NCI-H1436 treated with DMSO at 0.1 percent for 48 hours (cell line): ENCODE measurements at places on chromosomes 1 and 21.

DNA sequence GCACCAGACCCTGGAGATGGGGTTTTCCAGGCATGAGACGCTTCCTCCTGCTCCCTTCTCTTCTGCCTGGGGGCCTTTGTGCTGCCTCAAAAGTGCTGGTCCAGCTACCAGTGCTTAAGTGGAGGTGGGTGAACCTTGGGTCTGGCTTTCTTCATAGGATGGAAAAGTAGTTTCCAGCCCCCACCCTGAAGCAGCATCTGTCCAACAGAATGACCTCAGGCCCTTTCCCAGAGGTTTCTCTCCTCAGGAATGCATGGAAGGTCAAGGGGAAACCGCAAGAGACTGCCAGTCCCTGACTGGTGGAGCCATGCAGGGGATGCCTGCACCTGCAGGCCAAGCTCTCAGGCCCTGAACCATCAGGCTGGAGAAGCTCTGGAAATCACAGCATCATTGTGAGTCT is 63.8 kb downstream of the HMGB4 start:
- no peak for DNase-seq

GRCh38 chr1:212625781-212626450 is 17.4 kb downstream of the ATF3 start:
- no peak for DNase-seq

DNA sequence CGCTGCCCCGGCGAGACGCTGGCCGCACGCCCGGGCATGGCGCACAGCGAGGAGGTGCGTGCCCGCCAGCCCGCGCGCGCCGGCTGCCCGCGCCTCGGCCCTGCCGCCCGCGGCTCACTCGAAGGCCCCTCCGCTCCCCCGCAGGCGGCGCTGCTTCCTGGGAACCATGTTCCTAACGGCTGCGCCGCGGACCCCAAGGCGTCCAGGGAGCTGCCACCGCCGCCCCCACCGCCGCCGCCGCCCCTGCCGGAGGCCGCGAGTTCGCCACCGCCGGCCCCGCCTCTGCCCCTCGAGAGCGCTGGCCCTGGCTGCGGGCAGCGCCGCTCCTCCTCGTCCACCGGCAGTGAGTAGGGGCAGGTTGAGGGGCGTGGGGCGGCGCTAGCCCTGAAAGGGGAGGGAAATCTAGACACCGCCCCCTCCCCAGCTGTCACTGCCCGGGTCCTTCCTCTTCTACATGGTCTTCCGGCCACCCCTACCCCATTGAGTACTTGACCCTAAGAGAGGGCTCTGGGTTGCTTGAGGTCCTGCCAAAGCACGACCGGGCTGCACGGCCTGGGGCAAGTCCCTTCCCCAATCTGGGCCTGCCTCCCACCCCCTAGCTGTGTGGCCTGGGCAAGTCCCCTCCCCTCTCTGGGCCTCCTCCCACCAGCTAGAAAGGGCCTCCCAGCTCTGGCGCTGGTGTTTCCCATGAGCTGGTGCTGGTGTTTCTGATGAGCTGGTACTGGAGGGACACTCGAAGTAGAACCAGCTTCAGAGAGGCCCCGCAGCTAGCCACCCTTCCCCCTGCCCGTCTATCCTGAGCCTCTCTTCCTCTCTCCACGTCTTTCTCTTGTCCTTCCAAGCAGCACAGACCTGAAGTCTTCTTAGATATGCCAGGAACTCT is 17.0 kb downstream of the TNFRSF25 start:
- no peak for DNase-seq

GRCh38 chr1:153498746-153499145 is 37.0 kb downstream of the S100A6 start:
- DNase-seq: no peak

DNA sequence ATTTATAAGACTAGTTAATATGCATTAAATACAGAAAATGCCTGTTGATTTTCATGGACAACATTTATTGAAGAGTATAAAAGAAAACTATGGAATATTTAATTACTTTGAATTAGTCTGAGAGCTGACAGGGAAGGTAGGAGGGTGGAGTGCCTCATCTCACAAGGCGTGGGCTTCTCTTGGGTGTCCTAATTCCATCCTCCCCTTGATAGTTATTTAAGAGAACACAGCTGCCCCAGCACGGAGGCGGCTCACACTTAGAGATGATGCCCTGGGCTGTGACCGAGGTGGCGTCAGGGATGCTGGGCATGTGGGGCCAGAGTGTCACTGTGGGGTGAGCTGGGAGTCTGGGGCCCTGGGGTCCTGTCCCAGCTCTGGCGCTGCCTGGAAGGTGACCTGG is 493.0 kb downstream of the PTPRU start:
- DNase-seq: no peak

DNA sequence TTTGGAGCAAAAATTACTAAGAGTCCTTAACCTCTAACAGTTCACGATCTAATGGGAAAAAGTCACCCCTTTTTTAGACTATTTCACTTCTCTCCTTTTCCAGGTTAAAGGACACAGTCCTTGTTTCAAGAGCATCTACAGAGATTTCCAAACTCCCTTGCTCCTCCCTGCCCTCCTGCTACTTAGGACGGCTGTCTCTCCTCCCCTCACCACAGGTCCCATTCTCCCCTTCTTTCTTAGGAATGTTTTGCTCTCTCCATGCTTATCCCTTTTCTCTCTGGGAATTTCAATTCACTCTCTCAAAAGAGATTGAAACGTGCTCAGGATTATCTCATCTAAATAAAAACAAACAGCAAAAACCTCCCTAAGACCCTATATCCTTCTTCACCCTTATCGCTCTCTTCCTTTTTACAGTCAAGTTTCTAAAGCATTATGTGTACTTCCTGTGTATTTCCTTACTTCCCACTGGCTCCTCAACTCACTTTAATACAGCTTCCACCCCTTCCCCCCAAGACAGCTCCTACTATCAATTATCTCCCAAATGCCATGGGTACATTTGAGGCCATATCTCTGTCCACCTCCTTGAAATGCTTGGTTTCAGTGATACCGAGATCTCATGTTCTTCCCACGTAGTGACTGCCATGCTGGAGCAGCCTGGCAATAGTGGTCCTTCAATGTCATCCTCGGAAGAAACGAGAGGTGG is 43.2 kb upstream of the ZNF281 start:
- DNase-seq: no peak

- no peak for DNase-seq
Observed at GRCh38 chr1:223421025-223421424, 27.8 kb downstream of the CCDC185 start.

- no peak for DNase-seq
Observed at GRCh38 chr1:33899746-33900145, 35.9 kb downstream of the HMGB4 start.

- no peak for DNase-seq
Observed at GRCh38 chr1:227035316-227035715, 95.2 kb downstream of the COQ8A start.

GRCh38 chr1:220313576-220313975 is 41.3 kb upstream of the RAB3GAP2 start:
- DNase-seq: no peak

DNA sequence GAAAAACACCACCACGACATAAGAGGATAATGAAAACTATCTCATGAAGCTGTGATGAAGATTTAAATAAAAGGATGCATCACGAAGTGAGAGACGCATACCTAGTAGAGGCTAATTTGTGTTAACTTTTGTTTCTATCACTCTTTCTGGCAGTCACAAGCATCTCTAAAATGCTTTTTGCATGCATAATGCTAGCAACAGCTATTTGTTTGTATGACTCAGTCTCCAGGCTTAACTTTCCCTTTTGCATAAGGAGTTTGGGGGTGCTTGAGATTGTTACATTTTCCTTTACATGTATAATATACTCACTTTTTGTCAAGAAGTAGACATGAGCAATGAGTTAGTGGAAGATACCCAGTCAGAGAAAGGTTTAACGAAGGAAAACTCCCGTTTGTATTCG is 385.4 kb downstream of the DISC1 start:
- DNase-seq: no peak

GRCh38 chr21:43906585-43907370 is 41.8 kb downstream of the AGPAT3 start:
- no peak for DNase-seq

DNA sequence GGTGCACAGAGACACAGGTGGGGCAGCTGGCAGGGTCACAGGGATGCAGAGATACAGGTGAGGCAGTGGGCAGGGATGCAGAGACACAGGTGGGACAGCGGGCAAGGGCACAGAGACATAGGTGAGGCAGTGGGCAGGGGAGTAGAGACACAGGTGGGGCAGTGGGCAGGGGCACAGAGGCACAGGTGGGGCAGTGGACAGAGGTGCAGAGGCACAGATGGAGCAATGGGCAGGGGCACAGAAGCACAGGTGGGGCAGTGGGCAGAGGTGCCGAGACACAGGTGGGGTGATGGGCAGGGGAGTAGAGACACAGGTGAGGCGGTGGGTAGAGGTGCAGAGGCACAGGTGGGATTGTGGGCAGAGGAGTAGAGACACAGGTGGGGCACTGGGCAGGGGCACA is 117.3 kb upstream of the KLHDC7A start:
- DNase-seq: no peak

GRCh38 chr1:233477359-233477758 is 136.5 kb upstream of the KCNK1 start:
- DNase-seq: no peak

DNA sequence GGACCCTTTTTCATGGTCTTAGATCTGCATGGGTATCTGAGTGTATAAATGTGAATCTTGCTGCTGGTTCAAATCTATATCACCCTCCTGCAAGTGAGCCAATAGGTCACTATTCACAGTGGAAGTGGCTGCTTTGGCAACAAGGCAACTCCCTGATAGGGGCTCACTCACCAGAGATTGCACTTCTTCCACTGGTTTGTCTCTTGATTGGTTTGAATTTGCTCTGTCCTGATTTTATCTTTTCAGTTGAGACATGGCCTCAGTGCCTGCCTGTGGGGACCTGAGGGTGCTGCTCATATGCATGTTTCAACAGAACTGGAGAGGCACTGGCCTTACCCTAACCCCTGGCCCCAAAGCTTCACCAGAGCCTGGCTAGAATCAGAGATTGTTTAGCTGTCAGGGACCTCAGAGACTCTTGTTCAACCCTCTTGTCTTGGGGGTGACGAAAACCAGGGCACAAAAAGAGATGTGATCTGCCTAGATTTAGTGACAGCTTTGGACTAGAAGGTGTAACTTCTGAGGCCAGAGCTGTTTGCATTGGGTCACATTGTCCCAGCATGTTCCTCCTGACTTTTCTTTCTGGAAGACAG is 16.9 kb downstream of the AVPR1B start:
- DNase-seq: no peak

- no peak for DNase-seq
Observed at GRCh38 chr1:30679201-30679975, 44.0 kb downstream of the MATN1 start.

DNA sequence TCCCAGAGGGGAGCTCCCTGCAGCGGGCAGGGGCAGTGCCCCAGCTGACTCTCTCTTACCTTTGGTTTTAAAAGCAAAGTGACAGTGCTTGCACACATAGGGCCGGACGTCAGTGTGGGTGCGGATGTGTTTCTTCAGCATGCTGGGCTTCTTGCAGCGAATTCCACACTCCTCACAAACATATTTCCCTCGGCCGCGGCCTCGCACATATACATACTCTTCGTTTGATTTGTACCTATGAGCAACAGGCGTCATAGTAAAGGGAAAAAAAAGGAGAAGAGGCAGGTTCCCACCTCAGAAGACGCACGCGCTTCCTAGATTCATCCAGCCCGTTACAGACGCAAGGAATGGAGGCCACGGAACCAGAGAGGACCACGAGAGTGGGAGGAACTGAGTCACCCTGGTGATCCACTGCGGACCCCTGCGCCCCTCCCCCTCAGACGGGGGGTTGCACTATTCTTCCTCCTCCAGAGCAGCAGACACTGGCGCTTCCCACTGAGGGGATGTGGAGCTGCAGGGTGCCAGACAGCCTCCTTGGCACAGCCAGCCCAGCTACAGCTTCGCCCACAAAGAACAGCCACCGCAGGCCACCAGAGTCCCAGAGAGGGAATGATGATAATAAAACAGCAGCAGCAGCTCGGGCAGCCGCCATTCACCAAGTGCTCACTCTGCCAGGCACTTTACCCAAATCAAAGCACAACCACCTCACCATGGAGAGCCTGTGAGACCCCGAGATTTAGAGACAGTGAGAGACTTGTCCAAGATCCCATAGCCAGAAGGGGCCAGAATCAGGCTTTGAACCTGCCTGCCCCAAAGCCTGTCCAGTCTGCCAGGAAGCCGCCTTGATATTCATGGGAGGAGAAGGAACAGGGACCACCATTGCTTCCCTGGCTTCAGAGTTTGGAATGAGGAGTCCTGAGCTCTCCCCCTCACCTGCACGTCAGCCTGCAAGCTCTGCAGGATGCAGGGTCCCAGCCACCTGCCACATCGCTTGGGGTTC is 40.5 kb upstream of the EDN2 start:
- no peak for DNase-seq

GRCh38 chr21:42515708-42516502 is 2.3 kb downstream of the SLC37A1 start:
- no peak for DNase-seq

- no peak for DNase-seq
Observed at GRCh38 chr1:121483961-121484424, 299.2 kb downstream of the SRGAP2C start.

- no peak for DNase-seq
Observed at GRCh38 chr1:94743862-94744261, 76.3 kb upstream of the SLC44A3 start.

GRCh38 chr1:37479255-37480124 is 5.1 kb downstream of the ZC3H12A start:
- DNase-seq: no peak

DNA sequence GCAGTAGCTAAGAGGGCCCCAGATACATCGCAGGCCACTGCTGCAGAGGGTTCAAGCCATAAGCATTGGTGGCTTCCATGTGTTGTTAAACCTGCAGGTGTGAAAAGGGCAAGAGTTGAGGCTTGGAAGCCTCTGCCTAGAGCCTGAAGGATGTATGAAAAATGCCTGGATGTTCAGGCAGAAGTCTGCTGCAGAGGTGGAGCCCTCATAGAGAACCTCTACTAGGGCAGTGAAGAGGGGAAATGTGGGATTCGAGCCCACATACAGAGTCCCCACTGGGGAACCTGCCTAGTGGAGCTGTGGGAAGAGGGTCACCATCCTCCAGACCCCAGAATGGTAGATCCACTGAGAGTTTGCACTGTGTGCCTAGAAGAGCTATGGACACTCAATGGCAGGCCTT is 30.6 kb upstream of the ADGRL4 start:
- no peak for DNase-seq

DNA sequence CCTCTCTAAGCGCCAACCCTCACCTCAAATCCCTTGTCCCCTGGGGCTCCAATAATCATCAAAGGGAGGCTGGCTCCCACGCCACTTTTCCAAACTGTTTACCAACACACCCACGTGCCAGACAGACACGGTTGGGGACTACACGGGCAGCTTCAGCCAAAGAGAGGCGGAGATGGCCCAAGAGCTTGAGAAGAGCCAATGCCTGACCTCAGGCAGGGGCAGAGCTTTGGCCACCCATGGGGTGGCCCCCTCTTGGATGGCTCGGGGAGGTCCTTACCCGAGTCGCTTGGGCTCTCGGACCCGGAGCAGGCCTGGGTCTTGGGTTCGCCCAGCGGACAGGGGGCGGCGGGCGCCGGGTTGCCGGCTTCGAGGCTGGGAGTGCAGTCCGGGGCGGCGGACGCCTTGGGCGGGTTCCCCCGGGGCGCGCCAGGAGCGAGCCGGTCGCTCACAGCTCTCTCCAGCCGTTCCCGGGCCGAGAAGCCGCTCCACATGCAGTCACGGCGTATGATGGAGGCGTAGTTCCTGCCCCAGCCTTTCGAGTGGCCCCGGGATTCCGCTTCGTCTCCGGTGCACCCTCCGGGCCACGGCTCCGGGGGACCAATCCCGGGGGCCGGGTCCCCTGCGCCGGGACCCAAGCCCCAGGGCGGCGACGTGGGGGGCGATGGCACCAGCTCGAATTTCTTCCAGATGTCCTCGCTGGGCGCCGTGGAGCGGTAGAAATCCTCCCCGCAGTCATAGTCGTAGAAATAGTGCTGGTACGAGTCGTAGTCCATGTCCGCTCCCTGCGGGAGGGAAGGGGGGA is 854 bp downstream of the MYCL start:
- no peak for DNase-seq

GRCh38 chr1:24435782-24436365 is 20.3 kb downstream of the NIPAL3 start:
- DNase-seq: no peak
